Thyroid gland (tissue), 4 donors: ENCODE measurements at places on chromosomes 6 and 20.
A peak's percentile ranks its signal among the peaks of the same experiment; 100 is the strongest.

GRCh38 chr6:162706232-162706631, 21.3 kb downstream of the PRKN start:
- no peak overlapping the region for H3K4me3 ChIP-seq
- no peaks in the 10 kb centered on the region for H3K36me3 ChIP-seq
- H3K27ac ChIP-seq: no peak overlapping the region
- DNase-seq: peak; percentile 43
- H3K4me1 ChIP-seq: peaks cover 5% of the 10 kb centered on the region

DNA sequence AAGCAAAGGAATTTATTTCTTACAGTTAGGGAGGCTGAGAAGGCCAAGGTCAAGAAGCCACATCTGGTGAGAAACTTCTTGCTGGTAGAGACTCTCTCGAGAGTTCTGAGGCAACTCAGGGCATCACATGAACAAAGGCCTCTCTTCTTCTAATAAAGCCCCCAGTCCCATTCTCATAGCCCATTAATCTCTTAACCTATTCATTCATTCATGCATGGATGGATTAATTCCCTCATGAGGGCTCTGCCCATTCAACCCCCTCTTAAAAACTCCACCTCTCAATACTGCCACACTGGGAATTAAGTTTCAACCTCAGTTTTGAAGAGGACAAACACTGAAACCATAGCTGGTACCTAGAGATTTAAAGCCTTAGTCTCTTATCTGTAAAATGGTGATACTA, 217.9 kb upstream of the SPTLC3 start:
- H3K27ac ChIP-seq: no peak overlapping the region
- H3K27me3 ChIP-seq: no peaks in the 10 kb centered on the region
- no peaks in the 10 kb centered on the region for H3K4me1 ChIP-seq
- DNase-seq: no peak

- H3K36me3 ChIP-seq: peaks cover 49% of the 10 kb centered on the region
- no peaks in the 10 kb centered on the region for H3K4me1 ChIP-seq
- no peak for DNase-seq
- H3K4me3 ChIP-seq: no peak overlapping the region
- no peak overlapping the region for H3K27ac ChIP-seq
Observed at GRCh38 chr6:73481969-73482368, 20.4 kb downstream of the MTO1 start.

- H3K36me3 ChIP-seq: no peaks in the 10 kb centered on the region
- H3K4me1 ChIP-seq: no peaks in the 10 kb centered on the region
- no peak overlapping the region for H3K4me3 ChIP-seq
- peak; percentile 2 for DNase-seq
- no peaks in the 10 kb centered on the region for H3K27me3 ChIP-seq
- H3K27ac ChIP-seq: no peak overlapping the region
Observed at GRCh38 chr6:106477790-106478189, 117.3 kb downstream of the CRYBG1 start.

DNA sequence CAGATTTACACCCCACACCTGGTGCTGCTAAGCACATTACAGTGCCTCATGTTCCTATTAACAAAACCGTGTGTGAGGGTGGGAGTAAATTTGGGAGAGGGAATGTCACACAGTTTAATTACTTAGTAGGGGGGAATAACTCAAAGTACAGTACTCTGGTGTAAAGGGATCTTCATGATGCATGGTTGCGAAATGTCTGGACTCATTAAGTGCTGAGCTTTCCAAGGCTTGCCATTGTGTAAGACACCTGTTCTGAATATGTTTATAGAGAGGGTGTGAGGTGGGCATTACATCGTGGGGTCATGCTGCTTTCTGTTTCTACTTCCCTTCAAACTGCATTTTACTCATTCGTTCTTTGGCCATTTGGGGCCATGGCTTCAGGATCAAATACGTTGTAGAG, 181.2 kb downstream of the ADGRG6 start:
- H3K4me3 ChIP-seq: no peak overlapping the region
- H3K27ac ChIP-seq: no peak overlapping the region
- no peaks in the 10 kb centered on the region for H3K4me1 ChIP-seq
- H3K36me3 ChIP-seq: no peaks in the 10 kb centered on the region
- DNase-seq: no peak

DNA sequence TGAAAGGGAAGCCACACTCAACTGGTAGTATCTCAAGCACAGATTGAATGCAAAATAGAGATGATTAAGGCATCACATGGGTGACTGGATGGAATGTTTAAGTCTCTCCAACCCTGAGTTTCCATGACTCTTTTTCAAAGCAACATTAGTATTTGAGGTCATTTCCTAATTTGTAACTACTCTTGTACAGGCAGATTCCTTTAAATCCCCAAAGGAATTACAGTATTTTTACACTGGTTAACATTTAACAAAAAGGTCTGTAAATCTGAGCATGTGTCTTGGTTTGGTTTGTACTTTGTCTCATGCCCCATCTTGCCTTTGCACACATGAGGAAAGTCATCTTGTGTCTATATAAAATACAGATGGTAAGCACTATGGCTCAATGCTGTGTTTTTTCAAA, 15.1 kb downstream of the RMND1 start:
- H3K27me3 ChIP-seq: no peaks in the 10 kb centered on the region
- no peak overlapping the region for H3K4me3 ChIP-seq
- H3K27ac ChIP-seq: no peak overlapping the region
- H3K36me3 ChIP-seq: no peaks in the 10 kb centered on the region
- peaks cover 38% of the 10 kb centered on the region for H3K4me1 ChIP-seq
- DNase-seq: no peak

DNA sequence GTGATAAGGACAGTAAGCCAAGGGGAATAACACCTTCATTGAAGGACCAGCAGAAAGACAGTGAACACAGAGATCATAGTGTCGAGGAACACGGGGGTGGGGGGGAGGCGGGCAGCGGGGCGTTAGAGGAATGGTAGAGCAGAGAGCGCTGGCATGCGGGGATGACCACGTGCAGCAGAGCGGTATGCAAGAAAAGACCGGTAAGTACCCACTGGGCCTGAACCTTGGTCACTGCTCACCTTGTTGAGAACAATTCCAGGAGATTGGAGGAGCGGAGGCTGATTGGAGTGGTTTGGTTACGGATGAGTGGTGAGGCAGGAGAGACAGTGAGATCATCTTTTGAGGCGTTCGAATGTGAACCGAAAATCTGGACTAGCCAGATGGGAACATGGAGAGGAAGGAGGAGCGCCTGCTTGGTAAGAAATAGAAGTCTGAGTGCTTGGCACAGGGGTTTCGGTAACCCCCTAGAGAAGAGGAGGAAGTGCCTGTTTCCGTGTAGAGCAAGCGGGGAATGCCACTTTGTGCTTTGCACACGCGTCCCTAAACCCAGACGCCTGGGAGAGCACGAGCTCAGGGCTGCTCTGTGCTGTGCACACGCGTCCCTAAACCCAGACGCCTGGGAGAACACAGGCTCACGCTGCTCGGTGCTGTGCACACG, 70.0 kb downstream of the FAM120B start:
- H3K4me3 ChIP-seq: no peak overlapping the region
- peak; percentile 63 for DNase-seq
- no peak overlapping the region for H3K27ac ChIP-seq
- no peaks in the 10 kb centered on the region for H3K27me3 ChIP-seq

GRCh38 chr6:70684794-70685493, 17.3 kb downstream of the SMAP1 start:
- H3K36me3 ChIP-seq: no peaks in the 10 kb centered on the region
- no peak for DNase-seq

DNA sequence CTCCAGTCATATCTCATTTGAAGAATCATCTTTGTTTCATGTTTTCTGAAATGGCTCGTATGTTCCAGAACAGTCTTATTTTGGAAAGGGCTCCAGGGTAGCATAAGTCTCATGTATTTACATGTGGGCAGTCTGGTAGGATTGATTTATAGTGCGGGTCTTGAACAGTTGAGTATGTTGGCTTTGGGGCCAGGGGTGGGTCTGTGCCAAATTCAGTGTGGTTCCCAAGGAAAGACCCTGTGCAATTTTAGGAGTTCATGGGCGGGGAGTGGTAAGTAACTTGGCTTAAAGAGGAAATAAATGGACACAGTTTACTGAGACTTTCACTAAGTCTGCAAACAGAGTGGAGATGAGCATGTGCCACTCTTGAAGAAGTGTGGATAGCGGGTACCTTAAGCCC, 7.7 kb downstream of the FNDC1 start:
- no peak for DNase-seq
- no peaks in the 10 kb centered on the region for H3K36me3 ChIP-seq
- no peaks in the 10 kb centered on the region for H3K27me3 ChIP-seq
- H3K4me1 ChIP-seq: peaks cover 7% of the 10 kb centered on the region

- DNase-seq: no peak
- H3K27ac ChIP-seq: no peak overlapping the region
- H3K27me3 ChIP-seq: no peaks in the 10 kb centered on the region
Observed at GRCh38 chr6:109815054-109815453, 124.0 kb downstream of the FIG4 start.

DNA sequence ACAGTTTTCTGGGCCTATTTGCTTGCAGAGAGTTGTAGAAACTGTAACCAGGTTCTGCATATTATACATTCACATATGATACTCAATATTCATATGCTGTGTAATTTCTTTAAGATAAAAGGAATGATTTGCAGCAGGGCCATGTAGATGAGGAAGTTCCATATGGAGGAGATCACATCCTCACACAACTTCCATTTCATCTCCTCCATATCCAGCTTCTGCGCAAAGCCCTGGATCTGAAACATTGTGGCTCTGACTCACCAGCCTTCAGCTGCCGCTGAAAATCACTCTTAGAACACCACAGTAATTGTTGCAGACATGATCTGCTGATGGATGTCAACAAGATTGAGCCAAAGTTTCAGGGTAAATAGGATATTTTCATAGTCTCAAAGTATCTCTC, 57.7 kb downstream of the PXDC1 start:
- no peak overlapping the region for H3K27ac ChIP-seq
- H3K4me3 ChIP-seq: no peak overlapping the region
- H3K27me3 ChIP-seq: no peaks in the 10 kb centered on the region
- H3K4me1 ChIP-seq: no peaks in the 10 kb centered on the region

DNA sequence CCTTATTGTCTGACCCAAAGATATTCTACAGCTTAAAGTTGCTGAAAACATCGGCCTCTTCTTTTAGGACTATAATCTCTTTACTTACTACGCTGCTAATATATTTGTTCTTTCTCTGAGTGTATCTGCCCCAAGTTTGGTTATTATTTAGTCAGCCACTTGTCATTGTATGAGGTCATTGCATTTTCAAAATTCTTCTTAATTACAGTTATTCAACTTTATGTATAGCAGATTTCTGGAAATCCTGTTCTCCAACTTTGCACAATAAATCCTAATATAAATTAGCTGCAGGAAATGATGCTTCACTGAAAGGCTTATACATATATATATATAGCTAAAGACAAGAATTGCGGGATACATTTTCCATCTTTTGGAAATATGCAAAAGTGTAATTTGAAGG, 88.5 kb upstream of the HIVEP1 start:
- H3K27me3 ChIP-seq: no peaks in the 10 kb centered on the region
- H3K4me1 ChIP-seq: no peaks in the 10 kb centered on the region
- no peak overlapping the region for H3K27ac ChIP-seq
- H3K4me3 ChIP-seq: no peak overlapping the region

GRCh38 chr6:12363651-12364381, 73.7 kb downstream of the EDN1 start:
- no peaks in the 10 kb centered on the region for H3K4me1 ChIP-seq
- no peaks in the 10 kb centered on the region for H3K36me3 ChIP-seq
- H3K27me3 ChIP-seq: no peaks in the 10 kb centered on the region
- no peak for DNase-seq
- no peak overlapping the region for H3K27ac ChIP-seq

- H3K27ac ChIP-seq: peak overlapping the region; percentile 95
- H3K4me3 ChIP-seq: no peak overlapping the region
- no peaks in the 10 kb centered on the region for H3K36me3 ChIP-seq
Observed at GRCh38 chr20:46990017-46990595, 95.5 kb downstream of the EYA2 start.

- no peak overlapping the region for H3K27ac ChIP-seq
- DNase-seq: no peak
- no peak overlapping the region for H3K4me3 ChIP-seq
Observed at GRCh38 chr6:88157106-88157505, 9.0 kb downstream of the CNR1 start.

DNA sequence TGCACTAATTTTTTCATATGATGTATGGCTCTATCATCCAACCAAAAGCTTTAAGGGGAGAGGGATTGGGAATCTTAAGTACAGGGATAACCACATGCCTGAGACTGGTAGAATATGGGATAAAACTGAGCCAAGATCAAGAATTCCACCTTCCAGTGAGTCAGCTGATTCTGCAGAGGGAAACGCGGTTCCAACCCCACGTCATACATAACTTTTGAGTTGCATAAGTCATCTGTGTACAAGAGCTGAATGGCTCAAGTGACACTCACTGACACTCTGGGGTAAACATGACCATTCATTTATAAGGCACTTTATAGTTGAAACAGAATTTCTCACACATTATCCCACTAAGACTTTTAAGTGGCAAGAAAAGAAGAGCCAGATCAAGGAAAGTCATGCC, 16.4 kb downstream of the TRIM27 start:
- no peaks in the 10 kb centered on the region for H3K27me3 ChIP-seq
- DNase-seq: no peak
- H3K4me3 ChIP-seq: no peak overlapping the region
- H3K4me1 ChIP-seq: no peaks in the 10 kb centered on the region
- H3K36me3 ChIP-seq: peaks cover 56% of the 10 kb centered on the region

DNA sequence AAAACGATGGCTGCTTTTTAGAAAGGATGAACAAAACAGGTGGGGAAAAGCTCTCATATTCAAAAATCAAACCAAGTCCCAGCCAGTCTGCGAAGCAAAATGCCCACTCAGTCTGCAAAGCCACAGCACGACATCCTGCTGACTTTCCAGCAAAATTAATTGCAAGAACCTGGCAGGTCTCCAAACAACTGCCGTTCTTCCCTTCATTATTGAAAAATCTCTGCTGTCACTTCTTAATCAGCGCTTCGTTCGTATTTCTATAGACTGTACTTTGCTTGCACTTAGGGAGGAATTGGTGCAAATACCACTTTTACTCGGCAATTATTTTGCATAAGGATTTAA, 222.4 kb downstream of the CBLN4 start:
- DNase-seq: no peak

DNA sequence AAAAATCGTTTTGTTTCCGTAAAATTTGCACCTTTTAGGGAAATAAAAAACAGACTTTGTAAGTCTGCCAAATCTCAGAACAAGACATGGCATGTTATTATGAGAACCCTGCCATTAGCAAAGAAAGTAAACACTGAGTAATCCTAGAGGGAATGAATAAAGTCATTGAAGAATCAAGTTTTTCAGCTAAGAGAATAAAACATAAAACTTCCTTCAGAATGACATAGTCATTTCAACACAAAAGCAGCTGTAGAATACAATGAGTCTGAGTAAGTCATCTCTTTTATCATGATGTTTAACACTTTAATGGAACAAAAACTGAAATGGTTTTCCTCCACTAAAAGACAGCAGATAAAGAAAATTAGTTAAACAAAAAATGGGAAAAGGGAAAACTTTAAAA, 10.3 kb upstream of the DST start:
- H3K36me3 ChIP-seq: no peaks in the 10 kb centered on the region
- H3K27ac ChIP-seq: no peak overlapping the region
- no peak overlapping the region for H3K4me3 ChIP-seq
- no peaks in the 10 kb centered on the region for H3K4me1 ChIP-seq

GRCh38 chr20:44135417-44136204, 51.4 kb downstream of the JPH2 start:
- H3K27me3 ChIP-seq: no peaks in the 10 kb centered on the region
- no peaks in the 10 kb centered on the region for H3K4me1 ChIP-seq
- no peak for DNase-seq
